ENCODE measurements at places on chromosomes 2 and 18. TPM values are rescaled to one million over a fixed set of nuclear protein-coding genes. Genes with fewer than 3 reads are reported as not detected.
A peak's percentile ranks its signal among the peaks of the same experiment; 100 is the strongest.

DNA sequence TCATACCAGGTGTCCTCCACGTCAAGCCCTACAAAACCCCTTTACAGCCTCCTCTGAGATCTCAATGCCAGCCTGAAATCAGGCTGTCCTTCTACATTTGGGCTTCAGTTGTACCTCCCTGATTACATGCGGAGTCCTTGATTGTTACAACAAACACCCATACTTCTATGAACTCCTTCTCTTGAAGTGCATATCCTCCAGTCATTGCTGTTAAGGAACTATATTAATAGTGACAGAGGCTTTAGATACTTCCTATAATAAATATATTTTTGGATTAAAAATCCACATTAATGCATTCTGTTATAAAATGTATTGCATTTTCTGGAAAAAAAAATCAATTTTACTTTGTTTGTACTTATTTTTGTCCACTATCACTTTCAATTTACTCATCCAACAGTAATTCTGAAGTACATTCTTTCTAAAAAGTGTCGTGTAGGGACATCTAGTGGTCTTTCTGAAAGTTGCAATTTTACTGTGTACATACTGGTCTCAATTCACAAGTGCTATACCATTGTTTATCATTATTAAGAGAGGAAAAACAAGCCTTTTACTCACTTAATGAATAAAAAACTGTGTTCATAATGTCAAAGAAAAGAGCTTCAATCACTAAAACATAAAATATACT lies 316.4 kb downstream of the DSEL start:
- peak; percentile 95 for DNase-seq

GRCh38 chr2:159086826-159087225 lies 118.4 kb downstream of the TANC1 start:
- DNase-seq, result no peak

OTOF gene
- 5.3 TPM for total RNA-seq

GRCh38 chr18:36374262-36374661 lies 76.7 kb downstream of the FHOD3 start:
- no peak for DNase-seq

- no peak for DNase-seq
Observed at GRCh38 chr2:222481941-222482340, 57.6 kb downstream of the SGPP2 start.

DNA sequence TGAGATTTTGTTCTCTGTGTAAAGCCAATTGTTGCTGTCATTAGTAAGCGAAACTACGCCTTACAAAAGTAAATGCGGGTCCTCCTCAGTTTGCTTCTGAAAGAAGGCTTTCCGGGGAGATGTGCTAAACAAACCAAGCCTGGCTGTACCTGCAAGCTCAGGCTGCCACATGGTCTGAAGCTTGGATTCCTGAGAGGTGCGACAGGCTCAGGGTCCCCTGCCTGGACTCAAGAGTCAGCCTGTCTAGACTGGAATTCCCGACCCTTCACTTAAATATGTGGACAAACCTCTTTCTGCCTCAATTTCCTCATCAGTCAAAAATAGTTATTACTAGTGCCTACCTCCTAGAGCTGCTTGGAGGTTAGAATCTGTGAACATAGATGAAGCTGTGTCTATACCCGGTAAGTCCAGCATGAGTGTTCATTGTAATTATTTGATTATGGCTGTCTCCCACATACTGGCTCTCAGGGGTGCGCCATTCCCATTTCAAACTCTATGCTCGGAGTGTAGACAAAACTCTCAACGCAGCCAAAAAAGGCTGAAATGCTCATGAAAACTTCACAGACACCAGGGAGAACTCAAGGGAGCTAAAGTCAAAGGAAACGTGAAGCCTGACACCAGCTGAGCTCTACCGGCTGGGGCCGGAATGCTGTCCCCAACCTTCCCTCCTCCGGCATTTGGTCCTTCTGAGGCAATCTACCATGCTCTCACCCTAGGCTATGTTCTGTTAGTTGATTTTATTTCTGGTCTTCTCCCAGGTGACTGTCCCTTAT lies 31.4 kb downstream of the SOWAHC start:
- DNase-seq, result no peak

DNA sequence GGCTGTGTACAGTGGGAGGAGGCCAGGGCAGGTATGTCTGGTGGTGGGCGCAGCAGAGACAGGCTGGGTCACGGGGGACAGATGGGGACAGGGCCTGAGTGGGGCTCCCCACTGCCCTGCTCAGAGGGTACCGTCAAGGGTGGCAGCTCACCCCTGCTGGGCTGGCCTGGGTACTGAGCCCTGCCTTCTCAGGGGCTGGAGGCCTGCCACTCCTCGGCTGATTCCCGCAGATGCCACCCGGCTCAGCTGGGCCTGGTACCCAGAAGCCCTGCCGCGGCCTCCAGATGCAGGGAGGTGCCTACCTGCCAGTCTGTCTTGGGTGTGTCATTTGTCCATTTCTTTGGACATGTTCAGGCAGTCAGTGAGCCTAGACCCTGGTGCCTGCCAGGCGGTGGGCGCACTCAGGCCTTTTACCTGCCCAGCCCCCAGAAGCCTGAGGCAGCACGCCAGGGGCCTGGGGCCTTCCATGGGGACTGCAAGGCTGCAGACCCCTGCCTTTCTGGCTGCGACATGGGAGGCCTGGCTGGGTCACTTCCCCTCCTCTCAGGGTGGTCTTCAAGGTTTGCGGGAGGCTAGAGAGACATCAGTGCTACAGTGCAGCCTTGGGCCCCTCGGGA lies 3.3 kb downstream of the SNORC start:
- DNase-seq, result no peak

SKA1 gene
- total RNA-seq, result 4.8 TPM

DNA sequence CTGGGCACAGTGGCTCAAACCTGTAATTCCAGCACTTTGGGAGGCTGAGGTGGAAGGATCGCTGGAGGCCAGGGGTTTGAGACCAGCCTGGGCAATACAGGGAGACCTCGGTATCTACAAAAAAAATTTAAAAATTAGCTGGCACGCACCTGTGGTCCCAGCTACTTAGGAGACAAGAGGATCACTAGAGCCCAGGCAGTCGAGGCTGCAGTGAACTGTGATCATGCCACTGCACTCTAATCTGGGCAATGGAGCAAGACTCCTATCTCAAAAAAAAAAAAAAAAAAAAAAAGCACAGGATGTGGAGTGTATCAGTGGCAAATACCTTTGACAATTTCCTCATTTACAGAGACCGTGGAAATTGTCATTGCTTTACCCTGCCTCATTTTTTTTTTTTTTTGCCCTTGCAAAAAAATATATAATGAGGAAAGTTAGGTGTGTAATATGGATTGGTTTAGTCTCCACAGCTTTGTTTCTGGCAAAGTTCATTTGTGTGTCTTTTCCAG lies 20.9 kb upstream of the PPP1CB start:
- no peak for DNase-seq

DNA sequence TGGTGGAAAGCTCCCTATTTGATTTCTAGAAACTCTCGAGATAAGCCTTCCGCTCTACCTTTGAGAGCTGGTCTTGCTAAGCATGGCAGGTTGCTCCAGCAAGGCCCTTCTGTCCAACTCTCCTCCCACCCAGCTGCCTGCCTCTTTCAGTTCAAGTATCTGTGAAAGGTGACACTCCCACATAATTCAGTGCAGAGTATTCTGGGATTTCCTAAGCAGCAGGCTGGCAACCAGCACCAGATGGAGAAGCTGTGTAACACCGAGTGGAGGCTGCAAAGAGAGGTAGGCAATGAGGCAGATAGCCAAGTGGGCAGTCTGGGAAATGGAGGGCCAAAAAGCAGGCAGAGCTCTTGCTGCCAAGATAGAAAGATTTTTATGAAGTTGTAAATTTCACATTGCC lies 88.4 kb upstream of the CAVIN2 start:
- DNase-seq, result no peak

- DNase-seq, result no peak
Observed at GRCh38 chr2:66897181-66897580, 462.3 kb downstream of the MEIS1 start.

GRCh38 chr2:88125344-88125923 lies 2.4 kb downstream of the FABP1 start:
- DNase-seq, result no peak

DNA sequence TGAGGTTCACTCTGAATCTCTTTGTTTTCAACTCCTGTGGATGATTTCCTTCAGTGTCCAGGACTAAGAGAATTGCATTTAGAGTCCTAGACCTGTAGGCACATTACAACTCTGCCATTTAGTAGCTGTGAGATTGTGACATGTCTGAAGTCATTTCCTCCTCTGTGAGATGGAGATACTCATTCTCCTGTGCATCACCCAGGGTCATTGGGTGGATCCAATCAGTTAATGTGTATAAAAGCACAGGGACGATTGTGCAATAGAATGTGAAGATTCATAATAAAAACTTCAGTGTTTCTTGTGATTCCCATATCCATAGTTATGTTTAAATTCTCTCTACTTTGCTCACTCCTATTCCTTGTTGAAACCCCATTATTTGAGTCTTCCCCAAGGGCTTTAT lies 113.6 kb downstream of the DIS3L2 start:
- no peak for DNase-seq

SRD5A2 gene
- total RNA-seq, result 0.59 TPM

TET3 gene
- 13.1 TPM for total RNA-seq

DNA sequence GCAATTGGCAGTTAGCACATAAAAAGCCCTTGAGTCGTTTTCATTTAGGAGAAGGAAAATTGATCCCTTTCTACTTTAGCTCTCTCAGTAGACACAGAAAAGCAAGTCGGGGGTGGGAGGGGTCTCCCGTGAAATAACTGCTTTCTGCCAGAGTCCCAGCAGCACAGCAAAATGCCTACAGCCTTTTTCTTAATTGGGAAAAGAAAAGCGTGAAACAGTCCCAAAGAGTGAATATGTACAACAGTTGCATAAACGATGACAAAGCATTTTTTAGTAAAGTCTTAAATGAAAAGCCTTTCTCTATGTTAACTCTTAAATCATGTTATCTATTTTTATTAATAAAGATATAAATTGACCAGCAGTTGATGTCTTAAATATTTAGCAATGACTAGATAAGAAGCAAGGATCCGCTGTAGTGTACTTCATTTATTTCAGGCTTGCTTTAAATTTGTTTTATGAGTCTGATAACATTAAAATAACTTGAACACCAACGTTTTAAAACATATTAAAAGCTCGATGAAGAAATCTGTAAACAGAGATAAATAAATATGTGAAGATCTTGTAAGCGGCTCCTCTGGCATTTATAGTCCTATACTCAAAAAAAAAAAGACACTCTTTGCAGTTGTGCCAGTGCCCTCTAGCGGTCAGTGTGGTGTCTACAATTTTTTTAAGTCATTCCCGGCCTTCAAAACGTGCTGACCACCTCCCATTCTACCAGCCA lies 42.3 kb upstream of the ATIC start:
- DNase-seq, result peak; percentile 77

DNA sequence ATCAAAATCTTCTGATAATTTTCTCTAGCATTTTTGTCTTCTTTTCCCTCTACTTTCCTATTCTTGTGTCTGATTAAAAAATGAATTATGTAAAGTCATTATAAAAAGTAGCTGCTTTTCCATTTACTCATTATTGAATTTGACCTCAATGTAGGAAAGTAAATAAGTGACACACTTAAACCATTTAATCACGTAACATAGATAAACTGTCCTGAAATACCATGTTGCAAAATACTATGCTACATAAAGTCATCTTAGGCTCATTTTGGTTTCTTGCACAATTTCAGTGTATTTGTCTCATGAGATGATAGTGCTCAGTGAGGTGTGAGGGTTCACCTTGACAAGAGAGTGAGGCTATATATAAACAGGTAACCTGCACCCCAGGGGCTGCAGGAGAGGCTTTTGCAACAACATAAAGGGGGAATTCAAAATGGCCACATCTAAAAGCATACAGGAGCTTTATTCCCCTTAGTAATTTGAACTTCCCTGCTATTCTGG lies 502.7 kb downstream of the RNF144A start:
- no peak for DNase-seq

LYG1 gene
- 0.69 TPM for total RNA-seq

DNA sequence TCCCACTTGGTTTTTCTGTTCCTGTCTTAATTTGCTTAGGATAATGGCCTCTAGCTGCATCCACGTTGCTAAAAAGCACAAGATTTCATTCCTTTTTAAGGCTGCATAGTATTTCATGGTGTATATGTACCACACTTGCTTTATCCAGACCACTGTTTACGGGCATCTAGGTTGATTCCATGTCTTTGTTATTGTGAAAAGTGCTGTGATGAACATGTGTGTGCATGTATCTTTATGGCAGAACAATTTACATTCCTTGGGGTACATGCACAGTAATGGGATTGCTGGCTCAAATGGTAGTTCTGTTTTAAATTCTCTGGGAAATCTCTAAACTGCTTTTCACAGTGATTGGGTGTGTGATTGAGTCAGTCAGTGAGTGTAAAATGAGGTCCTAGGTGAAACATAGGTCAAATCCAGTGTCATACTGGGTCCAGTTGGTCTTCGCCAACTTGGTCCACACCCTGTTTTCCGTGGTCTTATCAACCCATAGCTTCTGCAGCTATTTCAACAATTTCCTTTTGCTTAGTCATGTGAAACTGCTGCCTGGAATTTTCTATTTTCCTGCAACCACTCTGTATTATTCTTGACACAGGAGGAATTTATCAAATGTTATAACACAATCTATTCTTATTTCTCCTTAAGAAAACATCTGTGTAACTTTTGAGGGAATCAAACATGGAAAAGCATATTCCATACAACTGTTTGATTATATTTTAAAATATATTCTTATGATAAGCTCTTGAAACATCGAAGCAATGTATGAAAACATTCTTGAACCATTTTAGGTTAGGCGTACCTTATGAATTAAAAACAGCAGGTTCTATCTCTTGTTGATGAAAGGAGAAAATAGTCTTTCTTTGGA lies 82.9 kb downstream of the ADCYAP1 start:
- DNase-seq, result no peak

CSRNP3 gene
- total RNA-seq, result 32.7 TPM

DNA sequence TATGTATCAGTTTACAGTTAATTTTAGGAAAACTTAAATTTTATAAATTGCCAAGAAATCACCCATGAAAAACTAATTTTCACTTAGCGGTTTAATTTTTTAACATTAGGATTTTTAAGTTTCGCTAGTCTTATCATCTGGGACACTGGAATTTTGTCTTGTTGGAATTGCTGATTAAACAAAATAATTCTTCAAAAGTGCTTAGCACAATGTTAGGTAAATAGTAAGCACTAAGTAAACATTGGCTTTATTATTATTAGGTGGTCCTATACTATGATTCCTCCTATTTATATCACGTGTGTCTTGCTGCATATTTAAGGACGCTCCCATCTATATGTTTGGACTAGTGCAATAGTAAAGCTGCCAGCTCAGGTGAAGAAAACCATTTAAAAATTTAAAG lies 54.6 kb upstream of the MAP4K3 start:
- no peak for DNase-seq

GRCh38 chr2:122643725-122644329 lies 888.4 kb downstream of the TSN start:
- peak; percentile 52 for DNase-seq

GRCh38 chr2:102514061-102514785 lies 41.2 kb downstream of the SLC9A4 start:
- DNase-seq, result no peak

- DNase-seq, result no peak
Observed at GRCh38 chr2:19838616-19839015, 63.2 kb downstream of the TTC32 start.

RASGRP3 gene
- total RNA-seq, result 23.4 TPM

SERPINB3 gene
- not detected for total RNA-seq

- no peak for DNase-seq
Observed at GRCh38 chr2:67256892-67257291, 140.2 kb upstream of the ETAA1 start.
